WTC11 (cell line): ENCODE measurements at places on chromosomes 7 and 10. TPM values are rescaled to one million over a fixed set of nuclear protein-coding genes. Genes with fewer than 3 reads are reported as not detected.
A peak's percentile ranks its signal among the peaks of the same experiment; 100 is the strongest.

DNA sequence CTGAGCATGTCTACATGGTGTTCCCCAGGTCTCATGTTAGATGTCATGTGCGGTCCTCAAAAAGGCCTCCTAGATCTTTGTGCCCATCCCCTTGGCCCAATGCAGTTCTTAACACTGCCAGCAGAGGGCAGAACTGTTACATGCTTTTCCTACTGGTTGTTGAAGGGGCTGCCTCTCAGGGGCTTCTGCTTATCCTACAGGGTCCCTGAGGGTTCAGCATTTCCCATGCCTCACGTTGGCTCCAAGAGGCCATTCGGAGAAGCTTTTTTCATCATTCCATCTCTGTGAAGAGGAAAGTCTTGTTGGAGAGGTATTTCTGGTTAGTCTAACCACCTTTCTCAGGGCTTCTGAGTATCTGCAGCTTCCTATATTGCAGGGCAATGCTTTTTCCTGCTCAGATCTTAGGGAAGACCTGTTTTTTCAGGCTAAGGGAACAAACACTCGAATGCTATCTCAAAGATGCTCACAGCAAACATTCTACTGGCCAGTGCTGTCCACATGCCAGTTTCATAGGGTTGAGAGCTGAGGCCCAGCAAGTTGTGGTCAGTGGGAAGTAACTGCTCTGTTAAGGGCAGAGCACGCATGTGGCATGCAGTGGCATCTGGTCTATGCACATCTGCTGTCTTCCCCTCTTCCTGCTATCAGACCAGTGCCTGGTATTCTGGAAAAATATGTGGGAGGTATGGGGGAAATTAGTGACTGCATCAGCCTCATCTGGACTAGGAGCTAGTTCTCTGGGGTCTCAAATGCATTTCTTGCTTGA is 31.5 kb downstream of the MBL2 start:
- H3K4me3 ChIP-seq = no peak overlapping the region
- peak; percentile 90 for DNase-seq
- no peaks in the 10 kb centered on the region for H3K4me1 ChIP-seq
- peaks cover 12% of the 10 kb centered on the region for H3K36me3 ChIP-seq

DNA sequence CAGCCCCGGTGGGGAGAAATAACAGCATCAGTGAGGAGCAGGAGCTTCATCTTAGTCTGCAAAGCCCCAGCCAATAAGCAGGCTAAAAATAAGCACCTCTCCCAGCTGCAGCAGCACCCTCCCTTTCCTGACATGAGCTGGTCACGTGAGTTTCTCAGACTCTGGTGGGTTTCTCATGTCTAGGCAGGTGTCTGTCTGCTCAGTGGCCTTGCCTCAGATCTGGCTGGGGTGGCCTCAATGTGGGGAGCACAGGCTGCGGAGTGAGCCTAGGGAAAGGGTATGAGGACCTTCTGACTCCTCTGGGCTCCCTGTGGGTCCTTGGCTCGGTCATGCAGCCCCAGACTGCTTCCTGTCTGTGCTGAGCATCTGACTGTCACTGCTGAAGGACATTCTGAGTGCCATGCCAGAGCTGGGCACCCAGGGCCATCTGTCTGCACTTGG is 81.6 kb upstream of the LRRC4 start:
- peaks cover 47% of the 10 kb centered on the region for H3K27me3 ChIP-seq
- no peak for DNase-seq
- peaks cover 6% of the 10 kb centered on the region for H3K4me1 ChIP-seq
- H3K36me3 ChIP-seq = no peaks in the 10 kb centered on the region
- H3K4me3 ChIP-seq = no peak overlapping the region

DNA sequence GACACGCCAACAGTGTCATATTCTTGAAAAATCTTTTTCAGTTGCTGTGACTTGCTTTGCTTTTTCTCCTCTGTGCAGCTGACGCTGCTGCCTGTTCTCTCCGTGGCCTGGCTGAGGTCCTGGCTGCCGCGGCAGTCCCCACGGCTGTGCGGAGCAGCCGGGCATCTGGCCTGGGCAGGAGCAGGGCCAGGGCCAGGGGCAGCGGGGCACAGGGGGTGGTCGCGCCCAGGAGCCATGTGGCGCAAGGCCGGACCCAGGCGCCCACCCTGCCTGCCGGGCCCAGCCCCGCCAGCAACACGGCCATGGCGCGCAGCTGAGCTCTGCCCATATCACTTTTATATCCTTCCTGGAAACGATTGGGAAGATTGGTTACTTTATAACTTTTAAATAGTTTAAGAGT is 109.4 kb upstream of the ACBD5 start:
- H3K27me3 ChIP-seq = no peaks in the 10 kb centered on the region
- DNase-seq = no peak
- H3K4me1 ChIP-seq = peaks cover 27% of the 10 kb centered on the region
- no peaks in the 10 kb centered on the region for H3K36me3 ChIP-seq
- H3K27ac ChIP-seq = no peak overlapping the region

DNA sequence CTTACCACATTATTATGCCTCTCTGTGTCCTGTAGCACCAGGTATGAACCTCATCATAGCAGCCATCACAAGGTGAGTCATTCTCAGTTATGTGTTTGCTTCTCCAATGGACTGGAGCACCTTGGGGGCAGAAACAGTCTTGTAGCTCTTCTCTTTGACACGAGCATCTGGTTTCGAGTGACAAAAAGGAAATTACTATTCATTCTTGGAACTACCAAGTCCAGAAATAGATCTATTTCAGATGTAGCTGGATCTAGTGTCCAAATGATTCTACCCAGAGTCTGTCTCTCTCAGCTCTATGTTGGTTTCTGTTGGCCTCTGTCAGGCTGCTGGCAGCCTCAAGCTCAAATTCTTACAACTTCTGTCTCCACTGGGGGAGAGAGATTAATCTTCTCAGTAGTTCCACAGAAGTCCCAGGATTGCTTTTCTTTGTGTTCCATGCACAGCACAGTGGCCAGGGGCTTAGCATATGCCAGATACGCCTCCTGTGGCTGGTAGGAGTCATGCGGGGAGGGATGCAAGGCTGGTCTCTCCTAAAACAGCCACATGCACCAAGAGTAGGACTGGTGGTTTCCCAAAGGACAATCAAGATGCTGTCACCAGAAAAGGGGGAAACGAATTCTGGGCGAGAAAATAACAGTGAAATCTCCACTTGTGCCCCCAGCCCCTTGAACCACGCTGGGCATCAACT is 37.2 kb upstream of the PAPSS2 start:
- H3K36me3 ChIP-seq = no peaks in the 10 kb centered on the region
- peaks cover 2% of the 10 kb centered on the region for H3K27me3 ChIP-seq
- H3K4me3 ChIP-seq = no peak overlapping the region
- peak; percentile 38 for DNase-seq

GRCh38 chr7:150937848-150938561 is 40.1 kb downstream of the KCNH2 start:
- H3K36me3 ChIP-seq = no peaks in the 10 kb centered on the region
- no peaks in the 10 kb centered on the region for H3K27me3 ChIP-seq
- H3K4me1 ChIP-seq = peaks cover 16% of the 10 kb centered on the region
- DNase-seq = no peak
- no peak overlapping the region for H3K27ac ChIP-seq
- H3K4me3 ChIP-seq = no peak overlapping the region

DNA sequence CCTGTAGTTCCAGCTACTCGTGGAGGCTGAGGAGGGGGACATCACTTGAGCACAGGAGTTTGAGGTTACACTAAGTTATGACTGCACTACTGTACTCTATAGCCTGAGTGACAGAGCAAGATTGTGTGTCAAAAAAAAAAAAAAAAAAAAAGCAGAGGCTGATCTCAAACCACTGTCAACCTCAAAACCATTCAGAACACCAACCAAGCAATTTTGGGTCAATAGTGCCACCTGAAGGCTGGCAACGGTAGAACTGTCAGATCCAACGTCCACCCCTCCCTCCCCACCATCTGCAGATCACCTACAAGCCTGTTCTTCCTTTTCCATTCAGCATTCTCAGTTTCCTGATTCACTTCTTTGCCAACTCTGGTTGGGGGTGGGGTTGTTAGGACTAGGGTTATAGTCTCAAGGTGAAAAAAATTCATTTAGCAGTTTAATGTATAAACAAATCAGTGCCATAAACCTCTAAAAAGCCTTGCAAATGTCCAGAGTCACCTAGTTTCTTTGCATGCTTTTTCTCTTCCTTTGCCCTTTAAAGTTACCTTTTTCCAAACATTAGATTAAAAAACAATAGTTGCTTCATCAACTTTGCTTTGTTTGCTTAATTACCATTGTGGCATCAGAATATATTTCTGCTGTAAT is 2.6 kb downstream of the MRPS33 start:
- DNase-seq = peak; percentile 63
- H3K4me1 ChIP-seq = peaks cover 23% of the 10 kb centered on the region
- H3K36me3 ChIP-seq = peaks cover 16% of the 10 kb centered on the region
- H3K27me3 ChIP-seq = peaks cover 4% of the 10 kb centered on the region
- H3K27ac ChIP-seq = no peak overlapping the region
- 0 out of 2 replicates have a peak overlapping the region, but pooled peaks have one; percentile 4 for H3K4me3 ChIP-seq

GARIN1A gene
- 0.14 to 0.15 TPM in 2 of 3 replicates, not detected in the other for total RNA-seq

ELAPOR2 gene
- 38.7 to 42.7 TPM (median 41.6 TPM) in 3 replicates for total RNA-seq

PRTFDC1 gene
- 4.8 to 6.4 TPM (median 6.1 TPM) in 3 replicates for total RNA-seq
